ENCODE measurements at places on chromosomes 7 and 10.

- no peak for DNase-seq
These were observed 609.1 kb upstream of the ANKRD30A start for GRCh38 chr10:36516281-36516680.

DNA sequence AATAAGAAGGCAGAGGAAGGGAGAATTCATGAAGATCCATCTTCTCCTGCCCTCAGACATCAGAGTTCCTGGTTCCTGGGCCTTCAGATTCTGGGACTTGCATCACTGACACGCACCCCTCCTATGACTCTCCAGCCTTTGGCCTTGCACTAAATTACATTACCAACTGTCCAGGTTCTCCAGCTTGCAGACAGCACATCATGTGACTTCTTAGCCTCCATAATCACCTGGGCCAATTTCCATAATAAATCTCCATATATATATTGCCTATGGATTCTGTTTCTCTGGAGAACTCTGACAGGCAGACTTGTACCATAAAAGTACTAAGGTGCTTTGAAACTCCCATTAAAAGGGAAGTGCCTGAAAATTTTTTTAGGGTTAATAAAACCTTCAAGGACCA lies 23.2 kb downstream of the RSU1 start:
- no peak for DNase-seq

- no peak for DNase-seq
These were observed 176.3 kb downstream of the CDK14 start for GRCh38 chr7:90772410-90772809.

DNA sequence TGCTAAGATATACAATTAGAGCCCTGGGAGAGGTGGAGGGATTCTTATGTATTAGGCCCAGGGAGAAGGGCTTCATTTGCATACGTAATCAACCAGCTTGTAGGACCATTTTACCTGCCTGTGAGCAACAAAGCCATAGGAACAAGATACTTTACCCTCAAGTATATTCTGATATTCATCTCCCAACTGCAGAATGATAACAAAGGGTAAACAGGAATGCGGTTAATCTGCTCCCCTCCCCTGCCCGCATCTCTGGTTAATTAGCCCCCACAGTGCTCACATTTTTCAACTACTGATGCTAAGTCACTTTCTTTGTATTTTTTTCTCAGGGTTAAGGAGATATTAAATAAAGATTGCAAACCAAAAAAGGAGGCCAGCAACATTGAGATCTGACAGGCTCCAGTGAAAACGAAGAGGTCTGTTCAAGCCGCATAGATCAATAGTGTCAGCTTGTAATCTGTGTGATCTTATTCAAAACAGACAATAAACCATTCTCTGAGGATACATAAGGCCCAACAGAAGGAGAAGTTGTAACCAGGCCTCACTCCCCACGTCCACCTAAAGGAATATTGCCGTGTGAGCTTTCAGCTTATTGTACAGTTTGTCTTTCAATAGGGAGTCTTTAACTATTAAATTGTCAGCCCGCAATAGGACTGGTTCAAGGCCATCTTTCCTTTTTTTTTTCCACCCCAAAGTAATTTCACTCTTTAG lies 203.4 kb downstream of the RAPGEF5 start:
- DNase-seq: no peak

- no peak for DNase-seq
These were observed 5.8 kb upstream of the NCOA4 start for GRCh38 chr10:46035923-46036849.

GRCh38 chr7:151429237-151429559 lies 10.7 kb downstream of the CRYGN start:
- no peak for DNase-seq

Data from AG09309 (cell line).